Stimulated activated CD8-positive, alpha-beta memory T cell treated with anti-CD3 and anti-CD28 coated beads, Interleukin-4, amount 100 ng/mL, for 48 hours (primary cell): ENCODE measurements at places on chromosomes 6 and 20.

- DNase-seq, result no peak
These were observed 142.1 kb upstream of the SULF2 start for GRCh38 chr20:47927385-47927851.

GRCh38 chr6:170146640-170147039 lies 144.2 kb downstream of the DLL1 start:
- no peak for DNase-seq

GRCh38 chr20:54056762-54057639 lies 13.4 kb downstream of the BCAS1 start:
- DNase-seq, result no peak

- no peak for DNase-seq
These were observed 27.8 kb upstream of the TCFL5 start for GRCh38 chr20:62889411-62889810.

- no peak for DNase-seq
These were observed 282.3 kb upstream of the QKI start for GRCh38 chr6:163132050-163132750.

- DNase-seq, result no peak
These were observed 171.6 kb upstream of the ZNF184 start for GRCh38 chr6:27644528-27644927.

DNA sequence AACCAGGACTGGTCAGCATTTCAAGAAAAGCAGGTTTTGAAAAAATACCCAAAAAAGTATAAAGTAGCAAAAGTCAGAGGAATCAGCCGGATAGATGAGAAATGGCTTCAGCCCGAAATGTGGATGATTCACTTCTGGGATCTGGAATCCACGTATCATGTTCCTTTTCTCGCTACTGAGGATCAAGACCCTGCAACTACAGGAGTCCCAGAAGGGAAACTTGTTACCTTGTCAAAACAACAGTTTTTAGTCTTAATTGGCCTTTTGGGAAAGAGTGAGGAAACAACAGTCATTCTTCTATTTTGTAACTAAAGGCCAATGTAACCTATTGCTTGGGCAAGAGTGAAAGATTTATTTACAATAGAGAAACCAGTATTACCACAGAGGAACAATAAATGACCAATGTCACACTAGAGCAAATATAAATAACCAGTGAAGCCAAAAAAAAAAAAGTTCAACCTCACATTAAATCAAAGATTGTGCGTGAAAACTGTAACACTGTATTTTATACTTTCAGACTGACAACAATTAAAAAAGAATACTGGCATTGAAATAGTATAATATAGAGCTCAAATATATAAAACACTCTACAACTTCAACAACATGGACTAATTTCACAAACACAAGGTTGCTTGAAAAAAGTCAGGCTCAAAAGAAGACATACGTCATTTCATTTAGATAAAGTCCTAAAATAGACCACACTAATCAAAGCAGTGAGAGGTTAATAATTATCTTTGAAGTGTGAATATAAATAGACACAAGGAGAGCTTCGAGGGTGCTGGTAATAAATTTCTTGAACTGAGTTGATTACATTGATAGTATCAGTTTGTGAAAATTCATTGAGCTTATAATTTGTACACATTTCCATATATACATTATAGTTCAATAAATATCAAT lies 116.2 kb downstream of the GFRAL start:
- DNase-seq, result no peak

GRCh38 chr6:160279850-160280249 lies 21.2 kb upstream of the SLC22A2 start:
- DNase-seq, result no peak

- no peak for DNase-seq
These were observed 9.8 kb downstream of the ZNF335 start for GRCh38 chr20:45962031-45962755.

- DNase-seq, result no peak
These were observed 4.2 kb downstream of the AKIRIN2 start for GRCh38 chr6:87697581-87698546.

GRCh38 chr20:32682508-32682987 lies 8.8 kb upstream of the C20orf203 start:
- DNase-seq, result no peak

- peak; percentile 38 for DNase-seq
These were observed 122.4 kb downstream of the MRPL14 start for GRCh38 chr6:44004625-44005506.

- no peak for DNase-seq
These were observed 66.0 kb upstream of the TXNDC5 start for GRCh38 chr6:7976485-7977056.

GRCh38 chr6:136012198-136012887 lies 160.8 kb downstream of the PDE7B start:
- no peak for DNase-seq

DNA sequence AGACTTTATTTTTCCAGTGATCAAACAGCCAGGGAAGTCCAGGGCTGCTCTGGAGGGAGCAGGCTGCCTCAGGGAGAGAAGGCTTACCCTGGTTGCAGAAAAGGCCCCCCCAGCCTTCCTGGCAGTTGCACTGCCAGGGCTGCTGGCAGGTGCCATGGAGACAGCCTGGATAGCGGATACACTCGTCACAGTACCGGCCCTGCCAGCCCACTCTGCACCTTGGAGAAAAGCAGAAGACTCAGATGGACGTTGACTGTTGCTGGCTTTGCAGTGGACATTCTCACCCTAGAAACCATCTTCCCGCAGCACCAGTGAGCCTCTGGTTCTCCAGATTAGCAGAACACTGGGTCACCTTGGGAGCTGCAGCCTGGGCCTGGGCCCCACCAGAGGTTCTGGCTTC lies 5.4 kb downstream of the DLL1 start:
- no peak for DNase-seq

GRCh38 chr20:13990465-13990864 lies at the start of gene SEL1L2:
Gene SEL1L2, minus strand, starts transcription at chr20:13990614. Its CDS starts 80 bp downstream, at chr20:13990534.
- no peak for DNase-seq

- no peak for DNase-seq
These were observed 32.3 kb downstream of the GHRH start for GRCh38 chr20:37229357-37229756.
